PC-3 (cell line): ENCODE measurements at places on chromosomes 4 and X. TPM values are rescaled to one million over a fixed set of nuclear protein-coding genes. Genes with fewer than 3 reads are reported as not detected.

The BANK1 gene
- total RNA-seq, result 1.5 and 1.8 TPM in 2 replicates

The CDKL2 gene
- total RNA-seq, result 0.55 and 0.69 TPM in 2 replicates

DNA sequence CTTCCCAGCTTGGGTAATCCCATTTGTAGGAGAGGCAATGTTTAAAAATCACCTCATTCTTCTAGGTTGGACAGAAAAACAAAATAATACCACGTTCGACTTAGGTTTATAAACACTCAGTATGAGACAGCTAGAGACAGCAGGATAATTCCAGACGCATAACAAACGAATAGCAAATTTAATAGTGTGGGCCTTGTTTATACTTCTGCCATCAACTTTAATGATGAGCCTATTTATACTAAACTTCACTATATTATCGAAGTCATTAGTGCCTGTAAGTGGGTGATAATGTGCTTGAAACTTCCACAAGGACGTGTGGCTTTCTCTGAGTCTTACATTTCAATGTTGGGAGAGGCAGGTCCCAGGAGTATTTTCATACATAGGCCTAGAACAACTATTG lies 255.7 kb upstream of the PPARGC1A start:
- no peaks in the 10 kb centered on the region for H3K27me3 ChIP-seq
- no peak overlapping the region for H3K4me3 ChIP-seq
- no peaks in the 10 kb centered on the region for H3K4me1 ChIP-seq

DNA sequence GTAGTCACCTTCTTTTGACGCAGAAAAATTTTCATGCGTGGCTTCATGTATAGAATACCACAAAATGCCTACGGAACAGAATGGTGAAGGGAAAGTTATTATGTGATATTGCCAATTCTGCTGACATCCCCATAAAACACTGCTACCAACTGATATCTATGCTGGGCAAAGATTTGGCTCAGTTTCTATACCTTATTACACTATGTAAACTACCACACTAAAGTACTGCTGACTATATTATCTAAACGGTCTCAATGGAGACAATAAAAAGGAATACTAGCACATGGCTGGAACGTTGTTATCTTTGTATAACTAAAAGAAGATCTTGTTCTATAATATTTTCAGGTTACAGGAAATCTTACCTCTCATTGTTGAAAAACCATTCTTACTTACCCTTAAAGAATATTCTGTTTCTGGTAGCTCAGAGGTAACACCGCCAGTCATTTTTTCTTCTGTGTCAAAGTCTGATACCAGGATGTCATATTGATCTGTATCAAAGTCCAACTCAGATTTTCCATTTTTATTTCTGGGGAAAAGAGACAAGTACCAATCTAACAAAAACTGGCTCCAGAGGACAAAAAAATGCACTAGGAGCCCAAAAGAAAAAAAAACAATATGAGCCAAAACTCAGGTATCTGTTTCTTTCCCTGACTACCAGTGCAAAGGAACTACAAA lies 18.9 kb downstream of the MORC4 start:
- no peak overlapping the region for H3K27ac ChIP-seq
- no peaks in the 10 kb centered on the region for H3K27me3 ChIP-seq
- no peaks in the 10 kb centered on the region for H3K4me1 ChIP-seq
- no peak for DNase-seq
- H3K4me3 ChIP-seq, result no peak overlapping the region
- no peaks in the 10 kb centered on the region for H3K36me3 ChIP-seq

DNA sequence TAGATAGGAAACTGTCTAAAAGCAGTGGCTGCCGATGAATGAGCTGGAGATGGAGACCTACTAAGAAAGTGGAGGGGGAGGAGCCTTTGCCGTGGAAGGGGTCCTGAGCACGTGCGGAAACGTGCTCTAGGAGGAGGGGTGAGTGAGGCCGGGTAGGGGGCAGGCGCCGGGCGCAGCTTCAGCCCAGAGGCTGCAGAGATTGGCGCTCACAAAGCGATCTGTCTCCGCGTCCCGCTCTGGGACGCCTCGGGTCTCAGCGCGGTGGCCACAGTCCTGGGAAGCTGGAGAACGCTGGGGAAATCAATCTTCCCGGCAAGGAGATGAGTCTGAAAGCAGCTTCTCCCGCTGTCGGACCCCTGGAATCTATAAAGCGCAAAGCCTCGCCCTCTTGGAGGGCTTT lies 444 bp upstream of the ARHGAP6 start:
- H3K36me3 ChIP-seq, result no peaks in the 10 kb centered on the region
- no peak overlapping the region for H3K4me3 ChIP-seq
- H3K4me1 ChIP-seq, result no peaks in the 10 kb centered on the region
- no peak overlapping the region for H3K27ac ChIP-seq
